ENCODE measurements at places on chromosomes 13 and 19. TPM values are rescaled to one million over a fixed set of nuclear protein-coding genes. Genes with fewer than 3 reads are reported as not detected.

Gene NOTCH3
- 22.3 TPM for total RNA-seq

Gene MAST1
- not detected for total RNA-seq

Gene HSD17B14
- total RNA-seq = 27.8 TPM

Gene DMKN
- total RNA-seq = 227 TPM

Gene S1PR5
- total RNA-seq = 0.22 TPM

Gene ZIC5
- not detected for total RNA-seq

Gene UNC13A
- total RNA-seq = 0.13 TPM

Gene CEBPA
- 16.2 TPM for total RNA-seq

Gene FFAR3
- total RNA-seq = not detected

Gene CD22
- 1.6 TPM for total RNA-seq

Gene HIPK4
- total RNA-seq = 0.27 TPM

Gene DKKL1
- 1.3 TPM for total RNA-seq

Gene TMEM259
- 163 TPM for total RNA-seq

Gene ZNF382
- 30.5 TPM for total RNA-seq

Gene CYP4F2
- total RNA-seq = not detected

Gene SIGLEC9
- 2.1 TPM for total RNA-seq

Gene KLK4
- 3.1 TPM for total RNA-seq

Gene GTF3A
- total RNA-seq = 50.2 TPM

Gene LRG1
- total RNA-seq = 0.56 TPM

Gene RFPL4A
- total RNA-seq = not detected

Gene IL17D
- 6.5 TPM for total RNA-seq

Gene FCAR
- 0.49 TPM for total RNA-seq

Gene TSPAN16
- not detected for total RNA-seq

Gene ADAMTS10
- total RNA-seq = 7.6 TPM

Gene ZNF415
- 16.7 TPM for total RNA-seq

Gene MEX3D
- 25.7 TPM for total RNA-seq

Gene B9D2
- total RNA-seq = 5.9 TPM

Gene NLRP12
- not detected for total RNA-seq

Gene ZNF791
- 37.8 TPM for total RNA-seq

Gene ING1
- total RNA-seq = 17.9 TPM

Gene NCR1
- not detected for total RNA-seq

Gene GRK1
- total RNA-seq = 2.0 TPM

Gene FGF9
- total RNA-seq = 0.11 TPM

Gene GPR183
- 3.0 TPM for total RNA-seq

Gene ZNF610
- 5.0 TPM for total RNA-seq

Gene CD209
- total RNA-seq = 1.5 TPM

Data from thyroid gland (tissue), 4 donors.